Mesothelial cell of epicardium (in vitro differentiated cells): ENCODE measurements at places on chromosomes 6 and 20.

DNA sequence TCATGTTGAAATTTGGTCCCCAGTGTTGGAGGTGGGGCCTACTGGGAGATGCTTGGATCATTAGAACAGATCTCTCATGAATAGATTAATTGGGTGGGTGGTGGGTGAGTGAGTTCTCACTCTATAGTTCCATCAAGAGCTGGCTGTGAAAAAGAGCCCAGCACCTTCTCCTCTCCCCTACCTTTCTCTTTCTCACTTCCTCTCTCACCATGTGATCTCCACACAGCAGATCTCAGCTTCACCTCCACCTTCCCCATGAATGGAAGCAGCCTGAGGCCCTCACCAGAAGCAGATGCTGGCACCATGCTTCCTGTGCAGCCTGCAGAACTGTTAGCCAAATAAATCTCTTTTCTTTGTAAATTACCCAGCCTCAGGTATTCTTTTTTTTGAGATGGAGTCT is 12.9 kb upstream of the GMNN start:
- no peak for DNase-seq

- DNase-seq = no peak
Observed at GRCh38 chr6:109239651-109240321, 142.5 kb downstream of the CD164 start.

DNA sequence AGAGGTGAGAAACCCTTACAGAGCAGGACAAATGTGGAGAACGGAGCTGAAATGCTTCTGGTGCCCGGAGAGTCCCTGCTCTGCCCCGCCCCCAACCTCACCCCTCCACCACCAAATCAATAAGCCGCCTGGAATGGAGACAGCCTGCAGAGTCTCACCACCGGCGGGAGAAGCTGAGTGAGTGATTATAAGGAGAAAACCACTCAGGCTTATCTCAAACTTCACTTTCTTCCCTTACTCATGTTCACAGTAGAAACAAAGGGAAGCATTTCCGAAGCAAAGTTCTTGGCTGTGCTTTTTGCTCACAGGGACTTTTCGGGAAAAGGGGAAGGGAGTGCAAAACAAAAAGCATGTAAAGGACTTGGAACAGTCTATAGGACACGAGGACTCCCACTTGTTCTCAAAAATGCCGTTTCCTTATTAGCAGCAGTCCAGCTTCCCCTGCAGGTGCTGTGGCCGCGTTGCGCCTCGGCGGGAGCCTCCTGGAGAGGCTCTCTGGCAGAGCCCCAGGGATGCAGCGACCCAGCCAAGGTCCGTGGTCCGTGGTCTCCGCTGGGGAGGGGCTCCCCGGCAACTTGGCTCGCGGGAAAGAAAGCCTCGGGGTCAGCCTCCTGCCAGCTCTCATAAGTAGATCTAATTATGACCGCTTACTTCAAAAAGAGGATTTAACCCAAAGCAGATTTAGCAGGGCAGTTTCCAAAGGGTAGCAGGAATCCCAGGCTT is 64.8 kb upstream of the TMEM30A start:
- peak; percentile 25 for DNase-seq

DNA sequence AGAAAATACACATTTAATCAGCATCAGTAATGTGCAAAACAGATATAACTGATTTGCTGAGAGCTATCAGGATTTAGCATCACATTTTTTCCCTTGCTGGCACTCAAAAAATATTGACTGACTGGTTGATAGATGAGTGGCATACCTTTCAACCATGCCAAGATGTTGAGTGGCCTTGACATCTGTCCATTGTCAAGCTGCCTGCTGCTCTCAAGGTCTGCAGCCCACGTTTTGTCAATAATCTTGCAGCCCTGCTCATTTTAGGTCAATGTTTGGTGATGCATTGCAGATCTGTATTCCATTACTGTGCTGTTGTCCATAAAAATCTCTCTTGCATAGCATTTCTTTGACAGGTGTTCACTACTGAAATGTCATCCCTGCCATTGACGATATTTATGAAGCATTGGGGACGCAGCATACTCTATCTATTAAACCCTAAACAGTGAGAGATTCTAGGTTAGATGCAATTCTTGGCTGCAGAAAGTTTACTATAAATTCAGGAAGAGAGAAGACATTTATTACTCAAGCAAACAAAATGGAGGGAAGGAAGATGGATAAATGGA is 111.6 kb downstream of the BFSP1 start:
- no peak for DNase-seq

DNA sequence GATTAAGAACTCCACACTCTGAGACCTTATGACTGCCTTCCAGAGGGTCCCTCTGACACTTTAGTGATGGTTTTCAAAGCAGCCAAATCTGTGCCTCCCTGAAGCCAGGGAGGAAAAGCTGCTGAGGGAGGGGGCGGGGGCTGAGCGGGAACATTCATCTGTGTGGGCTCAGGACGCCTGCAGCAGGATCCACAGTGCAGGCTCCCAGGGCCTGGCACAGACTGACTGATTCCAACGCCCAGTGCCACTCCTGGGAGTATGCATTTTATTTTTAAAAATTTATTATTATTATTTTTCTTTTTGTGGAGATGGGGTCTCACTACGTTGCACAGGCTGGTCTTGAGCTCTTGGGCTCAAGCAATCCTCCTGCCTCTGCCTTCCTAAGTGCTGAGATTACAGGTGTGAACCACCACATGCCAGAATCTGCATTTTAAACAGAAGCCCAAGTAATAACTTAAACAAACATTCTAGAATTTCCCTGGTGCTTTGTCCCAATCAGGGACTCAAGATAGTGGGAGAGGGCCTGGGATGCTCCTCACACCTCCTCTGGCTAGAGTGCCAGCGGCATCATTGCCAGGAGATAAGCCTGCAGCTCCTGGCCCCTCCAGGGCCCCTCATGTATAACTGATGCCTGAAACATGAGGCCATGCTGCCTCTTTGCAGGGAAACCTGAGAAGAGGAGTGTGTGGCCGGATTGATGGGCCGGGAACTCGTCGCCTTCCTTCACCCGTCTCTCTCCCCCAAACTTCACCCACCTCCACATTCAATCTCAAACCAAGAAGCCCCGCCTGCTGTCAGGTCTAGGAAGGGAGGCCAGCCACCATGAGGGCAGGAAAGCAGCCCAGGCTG is 438 bp upstream of the TMC2 start:
- DNase-seq = no peak
